Stimulated activated CD8-positive, alpha-beta memory T cell treated with anti-CD3 and anti-CD28 coated beads, Interleukin-7, amount 100 ng/mL, for 1 hour (primary cell): ENCODE measurements at places on chromosomes 1 and 21.

DNA sequence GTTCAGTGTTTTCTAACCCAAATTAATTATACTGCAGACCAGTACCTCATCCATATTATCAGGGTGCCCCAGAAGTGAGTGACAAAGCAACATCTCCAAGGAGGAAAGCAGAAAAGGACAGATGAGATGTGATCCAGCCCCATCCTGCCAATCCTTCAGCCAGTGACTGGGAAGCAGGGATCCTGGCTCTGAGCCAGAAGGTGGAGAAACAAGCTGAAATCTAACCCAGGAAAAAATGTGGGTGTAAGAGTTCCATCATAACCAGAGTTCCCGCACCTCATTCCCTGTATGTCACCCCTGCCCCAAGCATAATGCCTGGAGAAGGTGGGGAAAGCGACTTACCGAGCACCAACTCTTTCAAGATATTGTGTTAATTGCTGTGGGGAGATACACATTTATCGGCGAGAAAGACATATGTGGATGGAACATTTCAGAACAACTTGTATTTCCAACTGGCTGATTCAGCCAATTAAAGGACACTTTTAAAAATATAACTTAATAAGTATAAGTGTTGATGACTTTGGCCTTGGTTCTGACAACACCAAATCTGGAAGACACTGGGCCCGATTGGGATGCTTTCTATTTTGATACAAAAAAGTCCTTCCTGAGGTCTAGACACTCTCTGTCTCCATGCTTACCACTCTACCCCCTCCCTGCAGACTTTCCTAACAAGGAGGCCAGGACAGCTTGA, 14.9 kb downstream of the PLEKHA6 start:
- no peak for DNase-seq

DNA sequence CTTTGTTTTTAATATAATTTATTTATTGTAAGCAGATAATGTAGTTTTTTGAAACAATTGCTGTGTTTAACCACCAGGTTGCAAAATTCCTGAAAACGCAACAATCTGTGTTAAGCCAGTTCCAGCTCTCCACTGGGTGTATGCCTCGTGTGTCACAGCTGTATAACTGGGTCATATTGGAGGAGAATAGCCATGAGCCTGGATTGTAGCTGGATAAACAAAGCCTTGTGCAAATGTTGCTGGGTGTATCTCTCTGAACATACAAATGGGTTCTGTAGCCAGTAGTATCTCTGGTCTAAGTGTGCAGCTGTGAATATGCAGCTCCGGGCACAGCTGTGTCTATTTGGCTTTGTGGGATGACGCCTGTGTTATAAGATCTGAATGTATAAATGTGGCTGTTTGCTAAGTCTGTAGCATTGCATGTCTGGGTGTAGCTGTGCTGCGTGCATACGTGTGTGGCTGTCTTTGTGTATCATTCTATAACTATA, 2.8 kb downstream of the TCEA3 start:
- no peak for DNase-seq

GRCh38 chr1:159088546-159089183, 12.1 kb upstream of the AIM2 start:
- no peak for DNase-seq

DNA sequence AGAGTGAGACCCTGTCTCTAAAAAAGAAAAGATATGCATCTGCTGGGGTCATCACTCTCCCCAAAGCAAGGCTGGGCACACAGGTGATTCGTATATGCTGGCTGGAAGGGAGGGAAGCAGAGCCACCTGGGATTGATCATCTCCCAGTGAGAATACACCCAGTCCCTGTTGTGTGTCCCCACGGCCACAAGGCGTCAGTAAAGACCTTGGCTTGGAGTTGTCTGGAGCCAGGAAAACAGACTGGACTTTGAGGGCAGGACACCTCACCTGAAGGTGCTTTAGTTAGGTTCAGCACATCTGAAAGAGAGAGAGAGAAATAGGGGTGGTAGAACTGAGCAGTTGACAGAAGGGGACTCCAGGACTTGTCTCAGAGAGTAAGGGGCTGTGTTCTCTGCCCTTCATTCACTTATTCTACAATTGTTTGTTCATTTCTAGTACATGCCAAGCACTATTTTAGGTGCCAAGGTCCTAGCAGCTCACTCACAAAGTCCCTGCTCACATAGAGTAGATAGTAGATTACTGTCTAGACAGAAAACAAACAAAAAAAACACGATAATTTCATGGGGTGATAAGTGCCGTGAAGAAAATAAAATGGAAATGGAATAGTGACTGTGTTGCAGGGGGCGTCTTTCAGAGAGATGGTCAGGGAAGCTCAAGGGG, 13.5 kb downstream of the CITED4 start:
- no peak for DNase-seq

DNA sequence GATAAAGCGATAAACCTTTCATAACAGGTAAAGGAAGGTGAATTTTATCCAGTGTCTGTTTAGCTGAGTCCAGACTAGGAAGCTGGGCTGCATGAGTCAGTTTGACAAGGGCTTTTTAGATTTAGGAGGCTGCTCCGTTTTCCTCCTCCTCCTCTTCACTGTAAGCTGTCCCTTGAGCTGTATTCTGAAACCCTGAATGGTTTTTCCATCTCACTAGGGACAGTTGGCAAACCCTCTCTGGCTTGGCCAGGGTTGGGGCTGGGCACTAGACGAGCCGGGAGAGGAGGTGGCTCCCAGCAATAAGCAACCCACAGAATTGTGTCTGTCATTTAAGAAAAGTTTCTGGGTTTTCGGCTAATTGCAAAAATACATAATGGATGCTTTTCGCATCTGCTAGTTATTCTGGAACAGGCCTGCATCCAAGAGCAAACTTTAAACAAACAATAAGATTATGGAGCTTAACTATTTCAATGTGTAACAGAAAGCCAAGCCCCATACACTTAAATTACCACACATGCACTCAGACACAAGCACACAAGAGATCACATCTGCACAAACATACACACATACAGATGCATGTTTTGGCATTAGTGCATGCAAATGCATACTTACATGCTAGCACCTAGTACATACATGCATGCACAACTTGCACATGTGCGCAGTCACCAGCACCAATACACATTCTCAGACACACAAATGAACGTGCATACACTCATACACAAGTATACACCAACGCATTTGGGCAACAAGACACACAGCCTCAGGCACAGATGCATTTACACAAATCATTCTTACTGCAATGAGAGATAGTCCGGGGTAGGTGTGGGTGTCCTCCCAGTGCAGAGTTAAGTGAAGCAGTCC, 27.8 kb upstream of the FOXE3 start:
- DNase-seq = no peak

GRCh38 chr21:28604946-28605537, 387.6 kb downstream of the LTN1 start:
- no peak for DNase-seq

- no peak for DNase-seq
Observed at GRCh38 chr1:55751776-55752175, 536.6 kb upstream of the USP24 start.

DNA sequence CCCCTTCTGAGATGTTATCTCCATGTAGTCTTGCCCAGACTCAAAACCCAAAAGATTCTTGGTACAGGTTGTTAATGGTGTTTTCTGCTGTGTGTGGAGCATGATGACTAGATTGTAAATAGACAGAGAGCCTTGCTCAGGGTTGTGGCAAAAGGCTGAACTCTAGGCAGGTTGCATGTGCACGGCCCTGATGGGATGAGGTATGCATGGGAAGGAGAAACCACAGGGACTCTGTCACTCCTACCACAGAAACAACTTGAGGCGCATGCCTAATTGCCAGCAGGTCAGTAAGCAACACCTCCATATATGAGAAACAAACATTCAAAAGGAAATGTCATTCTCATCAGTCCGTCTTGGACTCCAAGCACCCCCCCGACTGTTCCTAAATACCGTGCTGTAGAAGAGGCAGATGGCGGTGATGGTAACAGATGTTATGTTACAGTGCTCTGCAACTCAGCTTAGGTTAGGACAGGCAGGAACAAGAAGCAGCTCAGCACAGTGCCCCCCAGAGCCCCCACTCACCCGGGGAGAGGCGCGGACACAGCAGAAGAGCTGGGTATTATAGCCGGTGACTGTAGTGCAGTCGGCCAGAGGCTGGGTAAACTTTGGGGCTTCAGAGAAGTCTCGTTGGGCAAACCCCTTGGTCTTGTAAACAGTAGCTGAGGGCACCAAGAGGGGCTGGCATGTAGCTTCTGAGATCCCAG, 10.9 kb downstream of the MYBPHL start:
- no peak for DNase-seq

DNA sequence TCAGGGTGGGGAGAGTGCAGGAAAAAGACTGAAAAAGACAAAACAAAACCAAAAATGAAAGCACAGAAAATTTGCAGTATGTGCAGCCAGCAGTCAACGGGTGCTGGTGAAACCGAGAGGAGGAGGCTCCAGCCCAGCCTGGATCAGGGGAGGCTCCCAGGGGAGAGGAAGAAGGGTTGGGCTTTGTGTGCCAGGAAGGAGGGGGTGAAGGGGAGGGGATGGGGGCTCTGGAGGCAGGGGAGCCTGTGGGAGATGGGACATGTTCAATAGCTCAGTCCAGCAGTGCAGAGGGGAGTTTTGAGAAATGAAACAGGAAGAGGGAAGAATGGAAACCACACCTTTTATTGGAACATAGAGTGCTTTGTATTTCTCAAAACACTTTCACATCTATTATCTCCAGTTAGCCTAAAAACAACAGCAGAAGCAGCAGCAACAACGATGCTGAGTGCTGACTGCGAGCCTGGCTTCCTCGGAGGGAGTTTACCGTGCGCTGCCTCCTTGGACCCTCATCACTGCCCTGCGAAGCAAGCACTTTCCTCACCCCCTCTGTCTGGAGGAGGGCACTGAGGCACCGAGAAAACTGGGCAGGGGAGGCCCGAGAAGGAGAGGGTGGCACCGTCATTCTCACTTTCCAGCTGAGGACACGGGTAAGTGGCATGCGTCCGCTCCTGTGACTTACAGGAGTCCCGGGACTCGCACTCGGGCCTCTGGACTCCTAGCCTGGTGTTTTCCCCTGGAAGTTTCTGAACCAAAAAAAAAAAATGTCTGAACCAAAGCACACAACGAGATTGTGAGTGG, 62.9 kb downstream of the MDM4 start:
- DNase-seq = no peak

DNA sequence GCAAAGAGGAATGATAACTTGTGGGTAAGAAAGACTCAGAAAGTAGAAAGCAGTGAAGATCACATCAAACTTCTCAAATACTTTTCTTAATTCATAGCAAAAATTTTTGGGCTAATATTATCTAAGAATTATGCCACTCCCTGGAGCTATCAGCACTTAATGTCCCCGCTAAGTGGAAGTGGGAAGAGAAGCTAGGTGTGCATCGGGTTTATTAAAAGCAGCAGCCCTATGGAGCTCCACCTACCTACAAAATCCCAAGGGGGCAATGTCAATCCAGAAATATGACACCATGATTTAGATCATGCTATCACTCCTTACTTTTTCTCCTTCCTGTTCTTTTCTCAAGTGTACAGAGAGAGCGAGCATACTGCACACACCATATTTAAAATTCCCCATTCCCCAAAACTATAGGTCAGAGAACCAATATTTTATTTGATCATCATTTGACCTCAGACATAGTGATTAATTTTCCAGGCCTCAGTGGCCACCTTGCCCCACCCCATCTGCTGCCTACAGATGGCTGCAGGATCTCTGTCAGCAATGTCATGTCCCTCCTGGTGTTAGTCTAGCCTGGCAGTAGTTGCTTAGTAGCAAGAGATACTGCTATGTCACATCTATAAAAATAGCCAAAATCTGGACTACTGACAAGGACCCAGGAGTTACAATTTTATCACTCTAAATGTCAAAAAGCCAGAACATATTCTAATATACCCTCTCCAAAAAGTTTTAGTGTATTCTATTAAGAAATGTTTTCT, 66.6 kb downstream of the MAP3K21 start:
- no peak for DNase-seq

GRCh38 chr21:45486443-45487160, 55.6 kb downstream of the SLC19A1 start:
- no peak for DNase-seq

DNA sequence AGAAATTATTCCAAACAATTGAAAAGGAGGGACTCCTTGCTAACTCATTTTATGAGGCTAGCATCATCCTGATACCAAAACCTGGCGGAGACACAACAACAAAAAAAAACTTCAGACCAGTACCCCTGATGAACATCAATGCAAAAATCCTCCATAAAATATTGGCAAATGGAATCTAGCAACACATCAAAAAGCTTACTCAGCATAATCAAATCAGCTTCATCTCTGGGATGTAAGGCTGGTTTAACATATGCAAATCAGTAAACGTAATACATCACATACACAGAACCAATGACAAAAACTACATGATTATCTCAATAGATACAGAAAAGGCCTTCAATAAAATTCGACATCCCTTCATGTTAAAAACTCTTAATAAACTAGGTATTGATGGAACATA, 440.1 kb downstream of the NUF2 start:
- DNase-seq = no peak

DNA sequence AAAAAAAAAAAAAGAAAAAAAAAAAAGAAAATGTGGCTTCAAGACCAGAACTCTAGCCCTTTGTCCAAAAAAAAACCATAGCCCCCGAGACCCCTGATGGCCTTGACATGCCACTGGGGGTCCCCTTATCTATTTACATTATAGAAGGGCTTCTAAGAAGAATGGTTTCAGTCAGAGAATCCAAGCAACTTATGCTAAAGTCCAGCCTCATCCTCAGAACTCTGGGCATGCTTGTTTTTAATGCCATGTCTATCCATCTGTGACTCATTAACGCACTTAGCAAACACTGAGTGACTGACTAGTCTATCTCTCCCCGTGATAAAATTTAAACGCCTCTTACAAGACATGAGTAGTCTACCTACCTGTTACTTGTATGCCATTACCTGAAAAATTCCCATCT, 29.3 kb downstream of the ERG start:
- no peak for DNase-seq

DNA sequence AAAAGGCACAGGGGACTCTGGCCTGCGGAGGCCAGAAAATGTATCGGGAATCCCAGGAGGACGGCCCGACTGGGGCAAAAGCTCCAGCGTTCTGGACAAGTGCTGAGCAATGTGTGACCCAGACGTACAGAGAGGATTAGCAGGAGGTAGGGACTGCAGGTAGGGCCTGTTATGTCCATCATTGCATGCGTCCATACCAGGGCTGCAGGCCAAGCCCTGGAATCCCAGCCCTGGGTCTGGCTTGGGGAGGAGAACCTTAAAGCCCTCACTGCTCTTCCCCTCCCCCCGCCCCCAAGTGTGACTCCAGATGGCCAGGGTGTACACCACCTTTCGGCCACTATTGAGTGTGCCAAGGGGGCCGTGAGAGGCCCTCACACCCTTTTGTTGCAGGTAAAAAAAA, 2.0 kb downstream of the RNF207 start:
- no peak for DNase-seq

- no peak for DNase-seq
Observed at GRCh38 chr1:27656157-27656893, 15.7 kb downstream of the IFI6 start.

GRCh38 chr1:231500666-231501065, 27.8 kb upstream of the TSNAX start:
- no peak for DNase-seq

DNA sequence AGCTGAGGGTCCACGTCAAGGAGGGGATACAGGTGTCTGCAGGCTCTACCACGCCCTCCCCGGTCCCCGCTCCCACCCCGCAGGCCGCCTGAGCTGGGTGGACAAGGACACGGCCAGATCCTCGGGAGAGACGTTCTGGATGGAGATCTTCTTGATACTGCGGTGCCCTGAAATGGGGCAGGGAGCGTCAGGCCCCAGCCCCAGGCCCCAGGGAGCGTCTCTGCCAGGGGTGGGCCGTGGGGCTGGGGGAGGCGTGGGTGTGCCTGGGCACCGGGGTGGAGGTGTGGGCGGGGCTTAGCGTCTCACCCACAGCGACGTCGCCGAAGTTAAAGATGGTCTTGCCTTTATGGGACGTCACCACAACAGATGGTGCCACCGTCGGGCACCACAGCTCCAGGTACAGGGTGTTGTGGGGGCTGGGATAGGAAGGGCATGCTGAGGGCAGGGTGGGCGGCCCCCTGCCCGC, 7.3 kb upstream of the TMEM52 start:
- no peak for DNase-seq
